ENCODE measurements at places on chromosomes 2 and 18.

DNA sequence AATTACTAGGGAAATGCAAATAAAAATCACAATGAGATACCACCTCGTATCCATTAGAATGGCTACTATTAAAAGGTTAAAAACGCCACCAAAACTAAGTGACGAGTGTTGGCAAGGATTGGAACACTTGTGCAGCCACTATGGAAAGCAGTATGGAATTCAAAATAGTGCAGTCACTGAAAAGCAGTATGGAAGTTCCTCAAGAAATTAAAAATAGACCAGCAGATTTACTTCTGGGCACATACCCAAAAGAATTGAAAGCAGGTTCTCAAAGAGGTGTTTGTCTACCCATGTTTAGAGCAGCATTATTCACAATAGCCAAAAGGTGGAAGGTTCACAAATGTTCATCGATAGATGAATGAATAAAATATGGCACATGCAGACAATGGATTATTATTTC lies 149.7 kb upstream of the STON1 start:
- DNase-seq, result no peak

- DNase-seq, result no peak
These were observed 317.0 kb upstream of the MYT1L start for GRCh38 chr2:2648094-2648493.

GRCh38 chr2:98948956-98949739 lies 13.1 kb upstream of the CRACDL start:
- DNase-seq, result no peak

- no peak for DNase-seq
These were observed 45.7 kb upstream of the SNED1 start for GRCh38 chr2:240952496-240953246.

DNA sequence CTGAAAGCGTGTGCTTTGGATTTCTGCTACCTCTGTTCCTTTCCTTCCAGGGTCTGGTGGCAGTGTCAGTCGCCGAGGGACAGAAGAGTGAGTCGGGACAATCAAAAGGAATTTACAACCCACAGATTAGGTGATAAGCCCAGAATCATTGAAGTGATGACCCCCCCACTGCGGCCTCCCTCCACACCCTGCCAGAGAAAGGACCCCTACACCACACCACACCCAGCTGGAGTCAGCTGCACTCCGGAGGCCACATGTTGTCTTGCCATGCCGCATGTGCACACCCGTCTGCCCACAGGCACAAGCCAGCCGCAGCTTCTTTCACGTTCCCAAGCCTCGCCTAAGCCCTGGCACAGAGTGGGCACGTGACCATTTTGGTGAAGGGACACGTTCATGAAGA lies 366.8 kb upstream of the SALL3 start:
- DNase-seq, result no peak

All from Daoy (cell line).